ENCODE measurements at places on chromosomes 12 and 14.

- DNase-seq: no peak
Observed at GRCh38 chr12:68359674-68360073, 27.5 kb upstream of the MDM1 start.

DNA sequence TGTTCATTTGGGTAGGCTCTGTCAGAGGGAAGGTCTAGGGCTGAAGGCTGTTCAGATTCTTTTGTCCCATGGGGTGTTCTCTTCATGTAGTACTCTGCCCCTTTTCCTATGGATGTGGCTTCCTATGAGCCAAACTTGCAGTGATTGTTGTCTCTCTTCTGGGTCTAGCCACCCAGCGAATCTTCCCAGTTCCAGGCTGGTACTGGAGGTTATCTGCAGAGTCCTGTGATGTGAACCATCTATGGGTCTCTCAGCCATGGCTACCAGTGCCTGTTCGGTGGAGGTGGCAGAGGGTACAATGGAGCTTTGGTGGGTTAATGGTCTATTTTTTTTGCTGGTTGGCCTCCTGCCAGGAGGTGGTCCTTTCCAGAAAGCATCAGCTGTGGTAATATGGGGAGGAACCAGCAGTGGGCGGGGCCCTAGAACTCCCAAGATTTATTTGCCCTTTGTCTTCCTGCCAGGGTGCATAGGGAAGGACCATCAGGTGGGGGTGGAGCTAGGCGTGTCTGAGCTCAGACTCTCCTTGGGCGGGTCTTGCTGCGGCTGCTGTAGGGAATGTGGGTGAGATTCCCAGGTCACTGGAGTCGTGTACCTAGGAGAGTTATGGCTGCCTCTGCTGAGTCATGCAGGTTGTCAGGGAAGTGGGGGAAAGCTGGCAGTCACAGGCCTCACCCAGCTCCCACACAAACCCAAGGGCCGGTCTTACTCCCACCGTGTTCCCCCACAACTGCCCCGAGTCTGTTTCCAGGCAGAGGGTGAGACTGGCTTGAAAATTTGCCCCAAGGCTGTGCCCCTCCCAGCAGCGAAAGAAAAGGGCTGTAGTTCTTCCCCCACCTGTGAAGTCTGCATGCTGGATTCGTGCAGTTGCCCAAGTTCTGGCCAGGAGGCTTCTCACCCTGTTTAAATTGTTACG lies 17.5 kb downstream of the MTRFR start:
- no peak for DNase-seq

DNA sequence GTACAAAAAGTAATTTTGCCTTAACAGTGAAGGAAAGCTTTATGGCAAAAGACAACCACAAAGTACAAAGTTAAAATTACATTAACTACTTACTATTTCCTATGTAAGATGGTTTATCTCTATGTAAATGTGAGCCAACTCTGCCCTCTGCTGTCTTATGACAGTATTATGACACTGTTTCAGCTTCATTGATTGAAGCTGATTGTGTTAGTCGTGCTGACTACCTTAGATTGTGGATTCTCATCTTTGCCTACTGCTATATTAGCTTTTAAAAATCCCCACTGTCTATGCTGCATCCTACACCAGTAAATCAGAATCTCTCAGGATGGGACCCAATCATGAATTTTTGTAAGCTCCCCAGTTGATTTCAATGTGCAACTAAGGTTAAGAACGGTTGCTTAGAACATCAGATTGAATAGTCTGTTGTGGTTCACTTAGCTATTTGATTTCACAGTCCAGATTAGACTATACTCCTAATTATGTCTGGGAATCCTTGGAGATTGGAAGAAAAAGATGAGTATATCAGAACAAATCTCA lies 12.2 kb upstream of the SPTB start:
- no peak for DNase-seq

DNA sequence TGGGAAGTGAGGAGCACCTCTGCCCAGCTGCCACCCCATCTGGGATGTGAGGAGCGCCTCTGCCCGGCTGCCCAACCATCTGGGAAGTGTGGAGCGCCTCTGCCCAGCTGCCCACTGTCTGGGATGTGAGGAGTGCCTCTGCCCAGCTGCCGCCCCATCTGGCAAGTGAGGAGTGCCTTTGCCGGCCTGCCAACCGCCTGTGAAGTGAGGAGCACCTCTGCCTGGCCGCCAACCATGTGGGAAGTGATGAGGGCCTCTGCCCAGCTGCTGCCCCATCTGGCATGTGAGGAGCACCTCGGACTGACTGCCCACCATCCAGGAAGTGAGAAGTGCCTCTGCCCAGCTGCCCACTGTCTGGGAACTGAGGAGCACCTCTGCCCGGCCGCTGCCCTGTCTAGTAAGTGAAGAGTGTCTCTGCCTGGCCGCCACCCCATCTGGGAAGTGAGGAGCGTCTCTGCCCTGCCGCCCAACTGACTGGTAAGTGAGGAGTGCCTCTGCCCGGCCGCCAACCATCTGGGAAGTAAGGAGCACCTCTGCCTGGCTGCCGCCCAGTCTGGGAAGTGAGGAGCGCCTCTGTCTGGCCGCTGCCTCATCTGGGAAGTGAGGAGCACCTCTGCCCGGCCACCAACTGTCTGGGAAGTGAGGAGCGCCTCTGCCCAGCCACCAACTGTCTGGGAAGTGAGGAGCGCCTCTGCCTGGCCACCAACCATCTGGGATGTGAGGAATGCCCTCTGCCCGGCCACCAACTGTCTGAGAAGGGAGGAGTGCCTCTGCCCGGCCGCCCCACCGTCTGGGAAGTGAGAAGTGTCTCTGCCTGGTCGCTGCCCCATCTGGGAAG lies 22.6 kb downstream of the FAR2 start:
- no peak for DNase-seq

- DNase-seq: no peak
Observed at GRCh38 chr14:89797148-89797547, 157.4 kb downstream of the EFCAB11 start.

DNA sequence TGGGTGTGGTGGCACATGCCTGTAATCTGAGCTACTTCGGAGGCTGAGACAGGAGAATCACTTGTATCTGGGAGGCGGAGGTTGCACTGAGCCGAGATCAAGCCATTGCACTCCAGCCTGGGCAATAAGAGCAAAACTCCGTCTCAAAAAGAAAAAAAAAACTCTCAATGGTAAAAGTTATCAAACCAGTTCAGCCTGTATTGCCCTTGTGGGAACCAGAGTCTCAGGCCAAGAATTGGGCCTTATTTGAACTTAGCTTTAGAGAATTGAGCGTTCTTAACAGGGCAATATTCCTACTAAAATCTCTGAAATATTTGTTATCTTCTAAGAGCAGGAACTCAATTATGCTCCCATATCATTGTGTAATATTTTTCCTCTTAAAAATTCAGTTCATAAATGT lies 7.7 kb upstream of the MDM2 start:
- no peak for DNase-seq

DNA sequence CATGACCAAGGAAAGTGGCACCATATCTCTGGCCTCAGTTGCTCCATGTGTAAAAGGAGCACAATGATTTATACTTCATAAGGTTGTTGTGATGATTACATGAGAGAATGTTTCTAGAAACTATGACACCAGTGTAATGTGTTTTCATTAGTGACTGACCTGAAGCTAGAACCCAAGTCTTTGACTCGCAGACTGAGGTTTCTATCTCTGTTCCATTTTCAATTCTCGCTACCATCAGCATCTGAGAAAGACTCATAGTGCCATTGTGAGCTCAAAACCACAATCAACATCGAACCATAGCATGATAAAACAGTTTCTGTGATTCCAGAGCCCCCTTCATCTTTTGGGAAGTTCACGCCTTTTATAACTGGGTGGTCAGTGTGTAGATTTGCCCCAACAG lies 53.8 kb downstream of the STAB2 start:
- DNase-seq: no peak

- no peak for DNase-seq
Observed at GRCh38 chr12:71727958-71728357, 26.7 kb upstream of the RAB21 start.

DNA sequence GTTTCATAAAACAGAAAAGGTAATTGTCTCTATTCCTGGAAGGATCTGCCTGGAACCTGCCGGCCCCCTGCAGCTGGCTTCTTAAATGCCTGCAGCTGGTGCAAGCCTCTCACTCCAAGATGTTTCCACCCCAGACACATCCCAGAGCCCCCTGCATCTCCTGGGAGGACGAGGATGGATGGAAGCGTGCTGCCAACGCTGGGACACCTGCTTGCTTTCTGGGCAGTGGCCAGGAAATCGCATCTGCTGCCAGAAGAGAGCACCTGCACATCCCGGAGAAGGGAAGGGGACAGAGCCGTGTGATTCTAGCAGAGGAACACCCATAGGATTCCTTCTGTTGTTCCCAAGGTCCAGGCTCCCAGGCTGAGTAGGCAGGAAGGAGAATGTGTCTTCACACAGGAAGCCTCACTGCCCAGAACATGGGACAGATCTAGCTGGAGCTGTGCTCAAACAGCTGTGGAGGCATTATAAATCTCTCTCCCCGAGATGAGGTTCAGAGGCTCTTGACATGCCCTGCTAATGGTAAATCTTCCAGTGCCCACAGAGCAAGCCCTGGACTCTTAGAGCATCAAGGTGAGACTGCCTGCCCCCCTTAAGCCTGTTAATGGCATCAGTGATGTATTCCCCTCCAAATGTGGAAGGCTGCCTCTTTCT lies 138.8 kb upstream of the MAP1LC3B2 start:
- DNase-seq: no peak

GRCh38 chr14:36829547-36829946 lies 167.9 kb downstream of the PAX9 start:
- no peak for DNase-seq

- no peak for DNase-seq
Observed at GRCh38 chr12:3540387-3540990, 49.5 kb downstream of the PRMT8 start.

DNA sequence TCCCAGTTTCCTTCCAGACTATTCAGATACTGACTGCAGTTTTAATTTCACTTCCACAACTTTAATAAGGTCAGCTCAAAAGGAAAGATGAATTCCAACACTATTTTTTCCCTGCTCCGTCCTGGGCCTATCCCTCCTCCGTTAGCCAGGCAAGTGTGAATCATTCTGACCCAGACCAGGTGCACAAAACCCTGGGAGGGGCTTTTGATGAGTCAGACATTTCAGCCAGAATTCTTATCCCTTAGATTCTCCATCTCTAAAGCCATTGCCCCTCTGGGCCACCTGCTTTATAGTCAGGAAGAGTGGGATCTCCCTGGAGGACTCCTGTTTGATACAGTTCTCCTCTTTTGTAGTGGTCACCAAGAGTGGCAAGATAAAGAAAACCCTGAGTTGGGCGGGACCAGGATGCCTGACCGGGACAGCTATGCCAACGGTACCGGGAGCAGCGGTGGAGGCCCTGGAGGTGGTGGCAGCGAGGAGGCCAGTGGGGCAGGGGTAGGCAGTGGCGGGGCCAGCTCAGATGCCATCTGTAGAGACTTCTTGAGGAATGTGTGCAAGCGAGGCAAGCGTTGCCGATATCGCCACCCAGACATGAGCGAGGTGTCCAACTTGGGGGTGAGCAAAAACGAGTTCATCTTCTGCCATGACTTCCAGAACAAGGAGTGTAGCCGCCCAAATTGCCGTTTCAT lies 2.2 kb downstream of the ZC3H10 start:
- no peak for DNase-seq

- DNase-seq: no peak
Observed at GRCh38 chr14:20388159-20388558, 25.1 kb downstream of the TEP1 start.

DNA sequence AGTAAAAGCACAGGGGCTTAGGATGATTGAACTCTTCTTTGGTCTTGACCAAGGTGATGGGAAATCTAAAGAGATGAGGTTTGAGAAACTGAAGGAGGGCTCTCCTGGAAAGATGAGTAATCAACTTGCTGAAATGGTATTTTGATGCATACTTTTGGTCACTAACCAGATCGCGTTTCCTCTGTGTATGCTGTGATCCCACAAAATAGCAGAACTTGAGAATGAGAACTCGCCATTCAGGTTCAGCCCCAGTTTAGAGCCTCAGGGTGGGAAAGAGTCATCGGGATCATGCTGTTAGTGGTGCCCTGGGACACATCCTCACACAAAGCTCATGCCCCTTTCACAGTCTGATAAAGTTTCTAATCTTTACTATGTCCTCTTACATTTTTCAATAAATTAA lies 488.8 kb downstream of the ETNK1 start:
- DNase-seq: no peak

DNA sequence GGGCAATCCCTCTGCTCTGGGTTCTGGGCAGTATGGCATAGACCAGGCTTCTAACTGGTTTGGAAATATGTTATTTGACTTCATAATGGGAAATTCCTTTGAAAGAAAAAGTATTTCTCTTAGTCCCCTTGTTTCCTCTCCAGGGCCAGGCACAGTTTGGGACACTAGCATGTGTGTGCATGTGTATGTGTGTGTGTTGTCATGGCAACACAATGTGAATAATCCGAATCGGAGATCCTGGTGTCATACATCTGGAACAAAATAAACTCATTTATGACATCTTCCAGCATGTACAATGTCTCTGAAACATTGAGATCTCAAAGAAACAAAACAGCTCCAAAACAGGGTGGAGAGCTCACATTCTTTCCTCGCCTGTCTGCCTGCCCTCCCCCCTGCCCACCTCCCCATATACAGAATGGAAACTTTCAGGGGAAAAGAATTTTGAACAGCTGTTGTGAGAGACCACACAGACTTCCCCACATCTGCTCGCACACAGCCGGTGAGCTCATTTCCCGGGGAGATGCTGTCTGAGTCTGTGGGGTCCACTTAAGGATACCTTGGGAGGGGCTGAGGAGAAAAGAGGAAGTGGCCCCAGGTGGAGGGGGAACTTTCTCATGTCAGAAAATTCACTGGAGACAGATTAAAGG lies 55.5 kb upstream of the PARP11 start:
- DNase-seq: no peak

DNA sequence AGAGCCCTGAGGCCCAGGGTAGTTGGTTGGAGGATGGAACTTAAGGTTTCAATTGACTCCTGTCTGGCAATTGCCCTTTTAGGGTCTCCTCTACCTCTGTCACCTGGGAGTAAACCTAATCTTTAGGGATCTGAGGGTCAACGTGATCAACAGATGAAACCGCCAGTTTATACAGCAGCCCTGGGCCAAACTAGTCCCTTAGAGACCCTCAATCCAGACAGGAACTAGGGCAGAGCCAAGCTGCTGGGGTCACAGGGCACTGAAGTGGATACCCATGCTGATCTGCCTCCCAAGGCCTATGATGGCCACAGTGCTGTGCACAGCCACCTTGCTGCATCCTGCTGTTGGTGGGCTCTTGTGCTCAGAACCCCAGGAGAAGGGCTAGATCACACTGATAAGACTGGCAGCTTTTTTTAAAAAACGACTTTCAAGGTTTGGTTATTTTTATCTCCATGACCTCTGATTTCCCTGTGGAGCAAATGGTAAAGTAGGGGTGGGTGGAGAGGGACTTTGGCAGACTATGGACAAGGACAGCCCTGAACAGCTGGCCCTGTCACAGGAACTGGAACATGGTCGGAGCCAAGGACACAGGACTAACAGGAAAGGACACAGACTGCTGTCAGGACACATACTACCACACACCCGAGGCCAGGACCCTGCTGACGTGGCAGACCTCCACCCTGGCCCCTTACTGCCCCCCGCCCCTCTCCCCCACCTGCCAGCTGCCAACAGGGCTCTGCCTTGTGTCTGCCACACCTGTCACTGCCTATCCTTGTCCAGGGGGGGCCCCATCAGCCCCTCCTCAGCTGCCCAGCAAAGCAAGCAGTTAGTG lies 474 bp downstream of the FITM1 start:
- no peak for DNase-seq

All from GM19239 (cell line).